Muscle of arm (tissue), 14 donors: ENCODE measurements at places on chromosomes 2 and 18.

GRCh38 chr2:144096531-144096930 is 423.4 kb downstream of the ZEB2 start:
- DNase-seq: no peak

GRCh38 chr2:234996069-234996940 is 44.5 kb downstream of the SH3BP4 start:
- no peak for DNase-seq

DNA sequence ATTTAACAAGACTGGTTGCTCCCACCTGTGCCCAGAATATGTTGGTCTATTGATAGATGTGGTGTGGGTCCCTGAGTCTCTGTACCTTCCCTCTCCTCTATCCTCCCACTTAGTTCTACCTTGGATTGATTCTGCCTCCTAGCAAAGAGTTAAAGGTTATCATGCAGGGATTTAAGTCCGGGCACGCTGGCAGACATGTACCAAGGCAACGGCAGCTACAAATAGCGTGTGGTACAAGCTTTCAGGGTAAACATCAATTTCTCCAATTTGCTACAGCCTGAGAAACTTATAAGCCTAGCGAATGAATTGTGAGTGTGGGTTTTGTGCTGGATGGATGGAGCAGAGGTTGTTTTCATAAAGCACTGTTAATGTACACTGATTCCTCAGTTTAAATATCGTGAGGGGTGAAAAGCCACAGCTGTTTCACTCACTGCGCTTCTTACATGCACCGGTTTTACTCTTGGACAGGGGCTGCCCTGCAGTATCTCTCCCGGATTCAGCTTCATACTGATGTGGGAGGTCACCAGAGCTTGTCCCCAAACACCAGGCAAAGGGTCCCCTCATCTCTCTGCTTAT is 289.8 kb downstream of the ICOS start:
- DNase-seq: no peak

GRCh38 chr18:56443166-56443907 is 195.1 kb downstream of the TXNL1 start:
- DNase-seq: no peak

- DNase-seq: no peak
These were observed 121.8 kb downstream of the NXPH2 start for GRCh38 chr2:138658187-138658894.

DNA sequence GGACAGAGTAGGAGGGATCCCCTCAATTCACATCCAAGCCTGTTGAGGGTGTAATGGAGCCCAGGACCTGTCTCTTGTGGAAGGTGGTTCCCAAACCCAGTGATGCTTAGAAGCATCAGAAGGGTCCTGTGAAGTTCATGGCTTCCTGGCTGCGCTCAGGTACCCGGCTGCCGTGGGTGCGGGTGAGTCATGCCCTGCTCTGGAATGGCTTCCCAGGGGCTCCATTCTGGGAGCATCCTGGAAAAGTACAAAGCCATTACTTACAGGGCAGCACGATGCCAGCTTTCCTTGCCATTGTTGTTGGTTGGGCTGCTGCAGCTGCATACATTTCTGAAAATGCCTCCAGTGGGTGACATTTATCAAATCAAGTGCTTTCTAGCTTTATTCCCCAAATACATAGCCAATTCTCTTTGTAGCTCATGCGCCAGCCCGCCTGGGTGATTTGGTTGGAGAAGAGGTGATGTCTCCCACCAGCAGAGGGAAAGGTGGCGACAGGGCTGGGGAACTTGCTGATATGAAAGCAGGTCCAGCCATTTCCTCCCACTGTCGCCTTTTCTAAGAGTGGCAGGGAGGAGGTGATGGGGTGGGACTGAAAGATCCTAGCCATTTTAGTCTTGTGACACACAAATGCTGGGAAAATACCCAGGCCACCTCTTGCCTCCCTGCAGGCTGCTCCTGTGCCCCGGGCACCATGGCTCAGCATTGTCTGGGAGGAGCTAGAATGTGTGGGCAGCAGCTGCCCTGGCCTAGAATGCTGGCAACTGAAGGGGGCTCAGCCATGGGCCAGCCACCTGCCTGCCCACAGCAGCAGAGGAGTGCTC is 65.9 kb upstream of the HPCAL1 start:
- no peak for DNase-seq

GRCh38 chr2:175557810-175558377 is 376.4 kb upstream of the ATP5MC3 start:
- DNase-seq: no peak

GRCh38 chr2:46943881-46944798 is 28.5 kb upstream of the MCFD2 start:
- DNase-seq: no peak

- DNase-seq: no peak
These were observed 19.4 kb downstream of the TOGARAM2 start for GRCh38 chr2:29000481-29000880.
